ENCODE measurements at places on chromosomes 13 and 19.

DNA sequence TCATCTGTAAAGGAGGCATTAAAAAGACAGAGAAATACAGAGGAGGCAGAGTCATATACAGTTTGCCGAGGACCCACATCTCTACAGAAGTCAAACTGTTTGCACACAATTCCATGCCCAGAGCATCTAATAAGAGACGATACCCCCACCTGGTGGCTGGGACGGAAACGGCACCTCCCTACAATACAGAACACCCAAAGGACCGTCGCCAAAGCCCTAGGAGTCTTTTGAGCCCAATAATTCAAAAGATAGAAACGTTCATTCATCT, 703 bp upstream of the PLEKHG2 start:
- DNase-seq = peak; percentile 94

GRCh38 chr19:50850738-50851137, 4.0 kb upstream of the KLK3 start:
- no peak for DNase-seq

DNA sequence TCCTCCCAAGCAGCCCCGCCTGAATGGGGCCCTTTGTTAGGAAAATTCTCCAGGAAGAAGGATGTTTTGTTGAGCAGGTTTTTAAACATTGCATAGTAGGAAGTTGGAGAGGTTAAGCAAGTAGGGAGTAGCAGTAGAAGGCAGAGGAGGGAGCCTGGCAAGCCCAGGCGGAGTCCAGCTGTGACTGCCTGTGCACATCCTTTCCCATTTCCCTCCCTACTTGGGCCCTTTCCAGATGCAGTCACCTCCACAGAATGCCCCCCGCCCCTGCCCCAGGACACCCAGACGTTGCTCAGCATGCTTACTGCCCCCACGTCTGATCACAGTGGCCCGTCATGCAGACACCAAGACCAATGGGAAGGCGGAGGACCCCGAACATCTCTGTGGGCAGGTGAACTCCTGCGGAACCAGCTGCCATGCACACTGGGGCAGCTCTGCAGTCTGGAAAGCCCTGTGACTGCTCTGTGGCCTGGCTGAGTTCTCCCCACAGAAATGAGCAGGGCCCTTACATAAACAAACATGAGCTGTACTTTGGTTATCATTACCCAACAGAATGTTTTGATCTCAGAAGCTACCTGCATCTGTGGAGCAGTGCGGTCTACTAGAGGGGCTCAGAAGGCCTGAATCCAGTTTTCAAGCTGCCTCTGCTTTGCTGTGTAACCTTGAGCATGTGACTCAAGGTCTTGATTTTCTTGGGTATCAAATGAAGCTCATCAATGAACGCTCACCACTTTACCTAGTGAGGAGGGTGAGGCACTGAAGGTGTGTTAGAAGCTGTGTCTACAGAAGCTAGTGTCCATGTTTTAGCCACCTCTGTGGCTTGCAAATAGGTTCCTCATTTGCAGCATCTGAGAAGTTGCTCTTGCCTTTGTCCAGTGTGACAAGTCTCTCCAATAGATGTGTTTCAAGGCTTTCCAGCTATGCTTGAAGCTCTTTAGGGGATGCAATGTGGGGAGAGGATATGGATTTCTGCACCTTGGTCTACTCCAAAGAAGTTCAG, 84.2 kb downstream of the TNFRSF19 start:
- DNase-seq = no peak

- no peak for DNase-seq
Observed at GRCh38 chr13:52003541-52003940, 7.7 kb downstream of the ATP7B start.

DNA sequence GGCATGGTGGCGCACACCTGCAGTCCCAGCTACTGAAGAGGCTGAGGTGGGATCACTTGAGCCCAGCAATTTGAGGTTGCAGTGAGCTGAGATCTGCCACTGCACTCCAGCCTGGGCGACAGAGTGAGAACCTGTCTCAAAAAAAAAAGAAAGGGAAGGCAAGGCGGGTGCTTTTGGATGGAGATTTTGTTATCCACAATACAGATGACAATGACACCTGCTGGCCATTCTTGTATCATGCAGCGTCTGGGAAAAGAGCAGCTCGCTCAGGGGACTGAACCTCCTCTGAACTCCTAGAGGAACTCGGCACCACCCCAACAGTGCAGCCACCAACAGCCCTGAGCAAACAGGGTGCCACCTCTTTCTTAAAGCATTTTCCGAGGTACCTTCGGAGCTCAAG, 22.8 kb downstream of the HAUS8 start:
- peak; percentile 63 for DNase-seq

DNA sequence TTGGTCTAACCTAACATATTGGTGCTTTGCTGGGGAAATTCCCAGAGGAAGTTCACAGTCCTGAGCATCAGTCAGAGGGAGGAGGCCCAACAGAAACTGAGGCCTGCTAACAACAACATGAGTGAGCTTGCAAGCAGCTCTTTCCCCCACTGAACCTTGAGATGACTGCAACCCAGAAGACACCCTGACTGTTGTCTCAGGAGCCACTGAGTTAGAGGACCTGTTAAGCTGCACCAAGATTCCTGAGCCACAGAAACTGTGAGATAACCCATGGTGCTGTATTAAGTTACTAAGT, 193.2 kb upstream of the UBL3 start:
- DNase-seq = no peak

- DNase-seq = no peak
Observed at GRCh38 chr19:23519031-23519430, 123.8 kb upstream of the ZNF91 start.

DNA sequence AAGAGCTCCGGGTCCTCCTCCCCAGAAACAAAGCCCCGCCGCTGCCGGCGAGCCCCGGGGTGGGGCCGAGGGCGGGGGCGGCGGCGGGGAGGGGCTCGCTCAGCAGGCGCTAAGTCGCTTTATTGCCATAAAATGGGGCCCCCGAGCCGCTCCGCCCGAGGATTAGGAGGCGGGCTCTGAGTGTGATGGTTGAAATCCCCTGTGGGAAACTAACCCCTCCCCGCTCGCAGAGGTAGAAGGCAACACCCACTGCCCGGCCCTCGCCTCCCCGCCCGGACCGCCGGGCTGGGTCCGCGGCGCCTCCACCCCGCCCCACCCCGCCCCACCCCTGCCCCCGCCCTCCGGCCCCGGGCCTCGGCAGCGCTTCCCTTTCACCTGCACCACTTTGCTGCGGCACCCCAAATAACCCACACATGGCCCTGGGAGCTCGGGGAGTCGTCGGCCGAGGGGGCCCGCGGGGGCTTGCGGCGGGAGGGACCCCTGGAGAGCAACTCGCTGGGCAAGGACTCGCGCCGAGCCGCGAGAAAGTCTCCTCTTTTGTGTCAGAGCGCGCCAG, at the start of gene KLF12:
TSS of gene KLF12 (minus strand) at position 184 of the 556 bp plus-strand sequence.
- DNase-seq = peak; percentile 96

DNA sequence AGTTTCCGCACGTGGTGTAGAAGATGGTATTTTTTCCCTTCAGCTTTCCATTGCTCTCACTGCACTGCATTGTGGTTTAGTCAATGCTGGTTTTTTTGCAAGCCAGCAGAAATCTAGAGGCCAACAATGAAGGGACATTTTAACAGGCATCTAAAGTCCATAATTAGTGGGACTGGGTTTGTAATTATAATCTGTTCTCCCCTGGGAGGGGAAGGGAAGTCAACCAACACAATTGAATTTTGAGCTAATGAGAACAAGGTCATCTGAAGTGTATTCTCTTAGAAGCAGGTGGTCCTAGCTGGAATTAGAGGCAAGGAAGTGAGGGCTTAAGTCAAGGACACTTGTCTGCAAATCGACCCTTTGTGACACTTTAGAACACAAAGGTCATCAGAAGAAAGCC, 156.4 kb downstream of the MYO16 start:
- DNase-seq = no peak

- DNase-seq = no peak
Observed at GRCh38 chr13:103192511-103193135, 126.4 kb upstream of the SLC10A2 start.

DNA sequence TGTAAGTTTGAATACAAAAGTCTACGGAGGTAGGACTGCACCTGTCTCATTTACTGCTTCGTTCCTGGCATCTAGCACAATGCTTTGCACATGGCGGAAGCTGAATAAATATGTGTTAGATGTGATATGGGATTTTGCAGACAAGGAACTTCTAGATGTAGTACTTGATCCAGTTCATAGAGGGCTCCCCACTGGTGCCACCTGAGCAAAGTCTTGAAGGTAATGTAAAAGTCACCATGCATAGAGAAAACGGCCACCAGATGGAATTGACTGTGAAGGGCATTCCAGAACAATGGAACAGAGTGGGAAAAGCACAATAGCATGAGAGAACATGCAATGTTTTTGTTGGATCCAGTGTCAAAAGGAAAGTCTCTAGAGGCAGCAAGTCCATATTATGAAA, 209.3 kb downstream of the HS6ST3 start:
- no peak for DNase-seq

GRCh38 chr13:41648314-41648935, 191.1 kb downstream of the RGCC start:
- DNase-seq = peak; percentile 48

DNA sequence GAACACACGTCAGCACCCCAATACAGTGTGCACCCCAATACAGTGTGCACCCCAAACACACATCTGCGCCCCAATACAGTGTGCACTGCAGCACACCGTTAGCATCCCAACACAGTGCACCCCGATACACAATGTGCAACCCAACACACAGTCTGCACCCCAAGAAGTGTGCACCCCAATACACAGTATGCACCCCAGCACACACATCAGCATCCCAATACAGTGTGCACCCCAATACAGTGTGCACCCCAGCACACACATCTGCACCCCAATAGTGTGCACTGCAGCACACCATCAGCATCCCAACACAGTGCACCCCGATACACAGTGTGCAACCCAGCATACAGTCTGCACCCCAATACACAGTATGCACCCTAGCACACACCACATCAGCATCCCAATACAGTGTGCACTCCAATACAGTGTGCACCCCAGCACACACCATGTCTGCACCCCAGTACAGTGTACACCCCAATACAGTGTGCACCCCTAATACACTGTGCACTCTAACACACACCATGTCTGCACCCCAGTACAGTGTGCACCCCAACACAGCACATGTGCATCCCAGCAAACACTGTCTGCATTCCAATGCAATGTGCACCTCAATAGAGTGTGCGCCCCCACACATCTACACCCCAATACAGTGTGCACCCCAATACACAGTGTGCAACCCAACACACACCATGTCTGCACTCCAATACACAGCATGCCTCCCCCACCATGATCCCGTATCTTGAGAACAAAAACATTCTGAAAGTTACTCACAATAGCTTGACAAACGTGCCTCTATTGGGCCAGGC, 855 bp upstream of the CARS2 start:
- no peak for DNase-seq

GRCh38 chr13:97274829-97275649, 52.9 kb downstream of the MBNL2 start:
- peak; percentile 92 for DNase-seq

DNA sequence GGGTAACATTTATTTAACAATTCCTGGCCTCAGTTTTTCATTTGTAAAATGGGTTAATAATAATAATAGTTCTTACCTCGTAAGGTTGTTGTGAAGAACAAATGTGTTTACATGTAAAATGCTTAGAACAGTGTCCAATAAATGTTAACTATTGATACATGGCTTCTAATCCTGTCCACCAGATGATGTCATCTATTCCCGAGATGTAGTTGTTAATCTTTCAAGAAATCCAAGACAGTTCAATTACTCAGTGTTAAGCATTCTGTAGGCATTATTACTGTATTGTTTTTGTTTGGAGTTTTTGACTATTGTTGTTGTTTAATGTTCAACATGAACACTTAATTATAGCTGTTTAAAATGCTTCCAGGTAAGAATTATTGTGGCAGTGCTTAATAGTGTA, 131.0 kb upstream of the FNDC3A start:
- DNase-seq = no peak

DNA sequence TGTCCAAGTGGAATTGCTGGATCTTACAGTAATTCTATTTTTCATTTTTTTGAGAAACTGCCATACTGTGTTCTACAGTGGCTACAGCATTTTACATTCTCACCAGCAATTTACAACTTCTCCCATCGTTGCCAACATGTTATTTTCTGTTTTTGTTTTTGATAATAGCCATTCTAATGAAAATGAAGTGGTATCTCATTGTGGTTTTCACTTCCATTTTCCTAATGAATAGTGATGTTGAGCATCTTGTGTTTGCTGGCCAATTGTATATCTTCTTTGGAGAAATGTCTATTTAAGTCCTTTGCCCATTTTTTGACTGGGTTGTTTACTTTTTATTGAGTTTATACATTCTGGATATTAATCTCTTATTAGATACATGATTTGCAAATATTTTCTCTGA, 38.6 kb downstream of the KCNRG start:
- no peak for DNase-seq

GRCh38 chr13:19069684-19070397, 111.8 kb downstream of the TUBA3C start:
- no peak for DNase-seq

GRCh38 chr13:75803164-75803611, 167.1 kb downstream of the LMO7 start:
- no peak for DNase-seq

- DNase-seq = no peak
Observed at GRCh38 chr19:51460164-51460992, 2.1 kb upstream of the SIGLEC8 start.

DNA sequence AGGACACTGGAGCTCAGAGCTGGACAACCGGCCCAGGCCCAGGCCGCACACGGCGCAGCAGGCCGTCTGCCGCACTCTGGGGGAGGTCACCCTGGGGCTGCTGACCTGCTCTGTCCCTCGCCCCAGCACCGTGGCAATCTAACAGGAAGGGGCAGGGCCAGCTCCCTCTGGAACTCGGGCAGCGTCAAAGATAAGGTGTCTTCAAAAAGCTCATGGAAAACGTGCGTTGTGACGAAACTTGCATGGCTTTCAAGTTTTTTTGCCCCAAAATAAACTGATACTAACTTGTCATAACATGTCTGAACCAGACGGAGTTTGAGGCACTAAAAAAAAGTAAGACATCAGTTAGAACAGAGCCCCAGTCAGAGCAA, 12.2 kb upstream of the ATP8B3 start:
- DNase-seq = no peak

GRCh38 chr19:30449078-30449590, 77.0 kb downstream of the ZNF536 start:
- DNase-seq = no peak

DNA sequence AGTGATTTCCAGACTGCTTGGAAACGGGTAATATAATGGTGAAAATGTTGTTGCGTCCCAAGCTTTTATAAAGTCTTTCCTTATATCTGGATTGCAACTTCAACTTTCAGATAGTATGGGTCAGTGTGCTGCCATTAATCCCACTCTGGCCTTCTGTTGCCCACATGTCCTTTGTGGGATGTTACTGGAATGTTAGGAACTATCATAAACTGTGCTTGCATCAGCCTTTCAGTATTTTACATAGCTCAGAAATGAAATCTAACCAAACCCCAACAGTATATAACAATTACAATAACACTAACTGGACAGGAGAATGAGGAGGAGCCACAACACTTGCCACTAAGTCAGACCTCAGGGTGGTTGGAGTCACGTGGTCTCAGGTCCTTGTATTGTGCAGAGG, 78.9 kb downstream of the LNX2 start:
- peak; percentile 68 for DNase-seq

DNA sequence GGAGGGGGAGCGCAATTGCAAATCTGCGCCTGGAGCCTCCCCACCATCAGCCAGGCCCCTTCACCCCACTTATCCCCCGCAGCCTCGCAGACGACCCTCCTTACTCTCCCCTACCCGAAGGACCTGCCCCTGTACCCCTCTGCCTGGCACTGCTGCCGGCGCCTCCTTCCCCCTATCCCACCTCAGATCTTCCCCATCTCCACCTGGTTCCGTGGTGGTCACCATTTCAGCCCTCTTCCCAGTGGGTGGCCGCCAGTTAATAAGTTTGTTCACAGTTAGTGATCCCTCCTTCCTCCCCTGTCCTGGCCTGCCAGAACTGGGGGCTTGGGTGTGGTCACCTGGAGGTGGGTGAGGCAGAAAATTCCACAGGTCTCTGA, 397 bp downstream of the SLC44A2 start:
- DNase-seq = no peak
